IPS DF 19.7 (cell line): ENCODE measurements at places on chromosomes 11 and 22.

DNA sequence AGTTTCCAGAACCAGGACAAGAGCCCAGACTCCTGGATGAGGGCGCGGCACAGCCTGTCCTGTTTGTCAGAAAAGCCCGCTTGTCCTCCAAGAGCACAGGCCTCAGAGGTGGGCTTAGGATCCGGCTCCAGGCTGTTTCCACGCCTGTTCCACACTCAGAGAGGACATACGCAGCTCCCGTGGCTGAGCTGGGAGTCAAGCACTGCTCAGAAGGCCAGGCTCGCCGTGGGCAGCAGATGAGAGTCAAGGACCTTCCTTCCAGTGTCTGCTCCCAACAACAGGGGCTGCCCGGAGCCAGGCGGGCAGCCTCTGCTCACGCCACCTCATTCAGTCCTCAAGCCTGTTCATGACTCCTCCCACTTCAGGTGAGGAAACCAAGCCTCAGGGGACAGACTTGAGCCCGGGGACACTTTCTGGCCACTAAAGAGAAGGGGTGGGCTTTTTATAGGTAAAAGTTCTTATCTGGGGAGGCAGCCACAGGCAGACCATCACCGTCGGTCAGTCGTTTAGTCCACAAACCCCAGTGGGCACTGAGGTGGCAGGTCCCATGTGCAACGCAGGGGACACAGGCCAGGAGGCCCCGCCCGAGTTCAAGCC, 3.8 kb downstream of the CYB5R3 start:
- no peak for DNase-seq

DNA sequence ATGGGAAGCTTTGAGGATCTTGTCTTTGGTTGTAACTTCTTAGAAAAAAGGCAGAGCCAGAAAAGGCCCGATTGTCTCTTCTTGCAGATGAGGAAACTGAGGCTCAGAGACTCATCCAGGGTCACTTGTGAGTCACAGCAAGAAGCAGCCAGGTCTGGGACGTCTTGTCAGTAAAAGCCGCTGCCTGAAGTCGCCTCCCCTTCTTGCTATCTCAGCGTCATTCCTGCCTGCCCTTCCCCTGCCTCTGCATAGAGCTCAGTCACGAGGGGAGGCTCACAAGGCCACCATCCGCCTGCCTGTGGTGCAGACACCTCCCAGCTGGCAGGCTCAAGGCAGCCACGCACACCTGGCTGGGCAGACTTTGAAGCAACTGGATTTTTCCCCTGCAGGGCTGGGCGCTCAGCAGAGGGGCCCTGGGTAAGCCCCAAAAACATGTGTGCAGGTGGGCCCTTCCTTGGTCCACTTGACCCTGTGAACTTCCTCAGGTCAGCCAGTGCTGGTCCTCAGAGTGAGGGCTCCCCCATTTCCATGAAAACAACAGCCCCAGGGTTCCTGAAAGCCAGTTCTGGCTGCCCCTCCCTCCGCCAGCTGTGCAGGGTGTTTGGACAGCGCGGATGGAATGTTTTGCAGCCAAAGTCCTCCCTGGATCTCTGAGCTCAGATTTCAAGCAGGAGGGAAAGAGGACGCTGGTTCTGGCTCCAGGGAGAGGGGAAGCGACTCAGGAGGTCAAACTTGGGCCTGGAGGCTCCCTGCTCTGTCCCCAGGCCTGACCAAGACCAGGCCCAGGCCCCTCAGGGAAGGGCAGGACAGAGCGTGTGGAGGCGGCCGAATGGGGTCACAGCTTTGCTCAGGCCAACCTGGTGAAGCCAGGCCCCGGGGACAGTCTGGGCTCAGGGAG, 6.0 kb upstream of the RAB3IL1 start:
- DNase-seq: no peak

DNA sequence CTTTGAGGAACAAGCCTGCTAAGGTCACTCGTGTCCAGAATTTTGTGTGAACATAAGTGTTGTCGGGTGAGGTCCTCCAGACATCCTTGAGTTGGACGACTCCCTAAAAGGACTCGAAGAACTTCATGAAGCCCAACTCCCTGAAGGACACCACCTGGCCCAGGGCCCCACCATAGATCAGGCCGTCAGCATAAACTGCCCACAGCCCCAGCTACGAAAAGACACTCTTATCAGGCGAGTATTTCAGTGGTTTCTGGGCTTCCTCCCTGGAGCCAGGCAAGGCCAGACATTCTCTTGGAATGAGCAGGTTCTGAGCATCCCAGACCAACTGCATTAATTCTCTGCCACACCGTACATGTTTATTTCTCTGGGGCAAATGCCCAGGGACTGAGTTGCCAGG, 170.1 kb downstream of the IGLL1 start:
- no peak for DNase-seq

DNA sequence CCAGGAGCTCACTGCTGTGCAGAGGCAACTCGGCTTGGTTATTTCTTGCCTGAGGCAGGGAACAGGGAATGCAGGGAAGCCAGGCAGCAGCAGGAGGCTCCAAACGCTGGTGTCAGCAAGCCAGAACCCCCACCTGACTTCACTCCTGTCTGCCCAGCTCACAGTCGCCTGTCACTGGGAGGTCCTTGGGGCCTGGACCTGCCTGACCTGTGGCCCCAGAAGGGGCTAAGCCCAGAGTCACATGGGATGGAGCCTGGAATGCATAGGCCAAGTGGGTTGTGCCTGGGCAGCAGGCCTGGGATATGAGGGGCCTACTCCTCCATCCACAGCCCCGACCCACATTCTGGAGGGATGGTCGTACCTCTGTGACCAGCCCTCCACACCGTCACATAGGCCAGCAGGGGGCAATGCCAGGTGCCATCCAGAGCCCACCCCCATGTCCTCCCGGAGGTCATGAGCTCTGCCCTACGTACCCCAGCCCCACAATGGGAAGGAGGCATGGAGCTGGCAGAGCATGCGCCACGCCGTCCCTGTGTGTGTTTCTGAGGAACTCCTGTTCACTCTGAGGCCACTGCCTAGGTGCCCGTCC, 5.2 kb downstream of the RASSF7 start:
- no peak for DNase-seq

DNA sequence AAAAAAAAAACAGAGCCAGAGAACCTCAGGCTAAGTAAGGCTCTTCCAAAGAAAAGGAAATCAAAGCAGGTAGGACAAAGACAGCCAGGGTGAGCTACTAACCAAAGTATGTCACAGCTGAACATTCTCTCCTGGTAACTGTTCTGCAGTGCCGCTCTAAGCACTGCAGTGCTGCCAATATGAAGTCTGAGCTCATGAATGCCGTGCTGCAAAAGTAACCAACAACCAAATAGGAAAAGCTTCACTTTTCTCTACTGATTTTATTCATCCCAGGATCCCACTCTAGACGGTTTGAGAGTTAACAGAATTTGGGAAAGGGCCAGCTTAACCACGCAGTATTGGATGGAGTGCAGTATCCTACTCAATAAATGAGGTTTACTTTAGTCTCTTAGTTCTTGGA, 3.5 kb downstream of the SIK3 start:
- DNase-seq: no peak

- DNase-seq: no peak
Measured at GRCh38 chr11:67352546-67353316, 615 bp downstream of the POLD4 start.

DNA sequence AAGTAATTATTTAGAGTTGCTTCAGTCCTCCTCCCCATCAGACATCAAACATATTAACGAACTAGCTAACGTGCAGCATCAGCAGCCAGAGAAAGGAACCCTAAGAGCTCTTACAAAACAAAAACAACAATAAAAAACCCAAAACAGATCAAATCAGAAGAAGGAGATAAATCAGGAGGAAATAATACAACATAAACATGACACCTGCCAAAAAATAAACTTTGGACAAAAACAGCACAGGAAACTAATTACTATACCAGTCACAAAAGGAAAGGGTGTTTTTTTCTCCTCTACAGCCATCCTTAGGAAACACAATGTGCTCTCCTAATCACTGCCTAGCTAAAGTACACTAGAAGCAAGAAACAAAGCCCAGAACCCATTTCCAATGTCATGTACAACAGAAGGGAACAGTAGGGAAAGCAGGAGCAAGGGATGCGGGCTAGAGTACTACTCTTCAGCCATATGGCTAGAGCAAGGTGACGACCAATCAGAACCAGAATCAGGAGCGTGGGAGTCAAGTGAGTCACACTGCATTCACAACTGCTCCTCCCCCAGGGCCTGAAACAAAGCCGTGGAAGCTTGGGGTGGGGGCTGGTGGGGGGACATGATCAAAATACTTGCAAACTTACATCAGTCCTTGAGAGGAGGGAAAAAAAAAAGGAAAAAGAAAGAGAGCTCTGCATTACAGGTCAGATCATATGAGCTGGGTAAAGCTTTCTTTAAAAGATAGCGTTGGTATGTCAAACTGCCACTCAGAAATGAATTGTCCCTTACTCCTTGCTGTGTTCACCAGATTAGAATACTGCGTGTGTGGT, 60.4 kb downstream of the LARGE2 start:
- peak; percentile 85 for DNase-seq

DNA sequence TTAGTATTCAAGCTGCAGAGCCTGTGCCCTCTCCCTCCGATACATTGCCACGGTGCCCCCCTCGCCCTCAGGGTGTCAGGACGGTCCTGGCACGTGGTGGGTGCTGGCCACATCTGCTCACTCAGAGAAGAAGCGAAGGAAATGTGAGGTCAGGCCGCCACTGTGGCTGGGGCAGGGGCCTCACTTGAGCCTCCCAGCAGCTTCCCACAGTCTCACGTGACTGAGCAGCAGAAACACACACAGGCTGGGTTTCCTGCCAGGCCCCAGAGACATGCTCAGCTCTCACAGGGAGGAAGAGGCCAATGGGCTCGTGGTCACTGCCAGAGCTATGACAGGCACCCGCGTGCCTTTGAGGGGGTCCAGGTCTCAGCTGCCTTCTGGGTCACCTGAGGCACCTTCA, 37.9 kb upstream of the PRR5 start:
- DNase-seq: no peak

DNA sequence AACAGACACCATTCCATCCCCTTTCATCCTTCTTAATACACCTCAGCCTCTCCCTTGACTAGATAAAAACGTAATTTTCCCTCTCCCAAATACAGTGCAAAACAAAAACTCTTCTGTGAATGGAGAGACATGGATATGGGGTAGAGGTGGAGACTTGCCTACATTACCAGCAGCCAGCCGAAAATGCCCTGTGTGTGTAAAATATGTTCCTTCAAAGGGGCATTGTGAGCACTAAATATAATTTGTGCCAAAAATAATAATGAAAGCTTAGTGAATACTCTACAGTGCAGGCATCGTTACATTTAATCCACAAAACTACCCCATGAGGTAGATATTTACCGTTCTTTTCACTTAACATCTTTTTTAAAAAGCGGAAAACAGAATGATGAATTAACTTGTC, 1.0 kb upstream of the TRIM44 start:
- no peak for DNase-seq
